Kasumi-1 (cell line): ENCODE measurements at places on chromosomes 11 and 22.

GRCh38 chr11:68997124-68997994 is 15.7 kb downstream of the MRGPRF start:
- DNase-seq = no peak

GRCh38 chr22:48495751-48496080 is 1332.0 kb downstream of the BRD1 start:
- no peak for DNase-seq

DNA sequence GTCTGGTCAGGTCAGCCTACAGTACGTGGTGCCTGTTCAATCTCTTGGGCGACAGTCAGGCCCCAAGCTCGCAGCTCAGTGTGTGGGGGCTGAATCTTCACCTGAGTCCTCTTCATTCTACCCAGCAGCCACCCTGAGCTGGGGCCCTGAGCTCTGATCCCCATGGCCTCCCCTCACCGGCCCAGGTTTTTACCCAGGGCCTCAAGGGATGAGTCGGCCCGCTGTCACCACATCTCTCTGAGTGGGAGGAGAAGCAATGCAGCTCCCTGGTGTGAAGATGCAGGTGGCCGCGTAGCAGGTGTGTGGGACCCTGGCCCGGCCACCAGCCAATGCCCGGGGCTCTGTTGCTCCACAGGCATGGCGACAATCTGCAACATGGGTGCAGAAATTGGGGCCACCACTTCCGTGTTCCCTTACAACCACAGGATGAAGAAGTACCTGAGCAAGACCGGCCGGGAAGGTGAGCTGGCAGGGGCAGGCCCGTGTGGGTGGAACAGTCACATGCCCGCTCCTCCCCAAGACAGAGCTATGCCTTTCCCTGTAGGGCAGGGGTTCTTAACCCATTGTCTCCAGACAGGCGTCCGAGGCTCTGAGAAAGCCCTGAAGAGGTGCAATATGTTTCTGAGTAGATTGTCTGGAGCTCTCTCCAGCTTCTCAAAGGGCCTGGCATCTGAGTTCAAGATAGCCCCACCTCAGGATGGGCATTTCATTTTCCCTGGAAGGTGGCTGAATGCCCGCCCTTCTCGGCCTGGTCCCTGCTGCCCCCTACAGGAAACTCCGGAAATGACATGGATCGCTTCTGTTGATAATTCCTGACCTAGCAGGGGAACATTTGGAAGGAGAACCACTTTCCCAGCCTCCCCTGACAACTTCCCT is 26.9 kb downstream of the POLR3H start:
- DNase-seq = peak; percentile 30

DNA sequence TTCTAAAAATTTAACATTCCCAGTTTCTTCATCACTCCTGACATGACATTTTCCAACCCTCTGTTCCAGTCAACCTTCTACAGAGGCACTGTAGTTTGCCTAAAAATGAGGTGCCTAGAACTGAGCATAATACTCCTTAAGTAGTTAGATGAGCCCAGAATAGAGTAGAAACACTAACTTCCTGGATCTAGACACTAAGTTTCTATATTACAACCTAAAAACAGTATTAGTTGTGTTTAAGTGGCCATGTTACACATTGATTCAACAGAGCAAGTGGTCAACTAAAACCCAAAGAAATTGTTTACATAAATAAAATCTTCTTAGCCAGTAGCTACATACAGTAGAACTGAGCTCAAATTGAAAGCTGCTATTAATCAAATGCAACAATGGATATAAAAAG is 1.3 kb downstream of the HPS5 start:
- peak; percentile 41 for DNase-seq

GRCh38 chr22:27715106-27715505 is 86.5 kb downstream of the MN1 start:
- no peak for DNase-seq

- DNase-seq = peak; percentile 78
Observed at GRCh38 chr11:14894657-14895598, 2.9 kb upstream of the CYP2R1 start.

DNA sequence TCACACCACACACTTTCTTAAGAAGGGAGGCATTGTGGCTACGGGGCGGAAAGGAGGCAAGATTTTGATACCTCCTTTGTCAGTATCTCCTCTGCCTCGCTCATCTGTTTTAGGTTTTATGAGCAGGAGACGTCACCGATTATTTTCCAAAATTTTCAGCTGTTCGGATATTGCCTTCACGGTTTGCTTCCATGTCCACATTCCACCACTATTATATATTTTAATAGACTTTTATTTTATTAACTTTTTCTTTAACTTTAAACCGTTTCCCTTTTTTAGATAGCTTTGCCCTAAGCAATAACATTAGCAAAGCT is 33.7 kb upstream of the CREB3L1 start:
- no peak for DNase-seq

DNA sequence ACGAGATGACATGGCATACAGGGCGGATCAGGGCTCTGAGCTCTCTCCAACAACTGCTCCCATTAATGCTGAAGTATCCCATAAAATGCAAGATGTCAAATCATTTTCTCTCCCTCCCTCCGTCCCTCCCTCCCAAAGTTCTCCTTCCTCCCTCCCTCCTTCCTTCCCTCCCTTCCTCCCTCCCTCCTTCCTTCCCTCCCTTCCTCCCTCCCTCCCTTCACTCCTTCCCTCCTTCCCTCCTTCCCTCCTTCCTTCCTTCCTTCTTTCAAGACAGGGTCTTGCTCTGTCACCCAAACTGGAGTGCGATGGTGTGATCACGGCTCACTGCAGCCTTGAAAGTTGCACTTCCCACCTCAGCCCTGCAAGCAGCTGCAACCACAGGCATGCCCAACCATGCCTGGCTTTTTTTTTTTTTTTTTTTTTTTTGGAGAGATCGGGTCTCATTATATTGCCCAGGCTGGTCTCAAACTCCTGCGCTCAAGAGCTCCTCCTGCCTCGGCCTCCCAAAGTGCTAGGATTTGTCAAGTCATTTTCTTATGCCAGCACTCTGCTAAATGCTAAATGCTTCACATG is 38.2 kb downstream of the TXN2 start:
- no peak for DNase-seq

GRCh38 chr22:17629173-17629489 is 582 bp upstream of the ATP6V1E1 start:
- DNase-seq = no peak
